IPS-NIHi11 (cell line): ENCODE measurements at places on chromosomes 2 and 18.
A peak's percentile ranks its signal among the peaks of the same experiment; 100 is the strongest.

GRCh38 chr2:64913357-64913869 lies 75.8 kb upstream of the SLC1A4 start:
- DNase-seq = peak; percentile 72

- no peak for DNase-seq
Measured at GRCh38 chr2:132909427-132909826, 239.4 kb upstream of the LYPD1 start.

DNA sequence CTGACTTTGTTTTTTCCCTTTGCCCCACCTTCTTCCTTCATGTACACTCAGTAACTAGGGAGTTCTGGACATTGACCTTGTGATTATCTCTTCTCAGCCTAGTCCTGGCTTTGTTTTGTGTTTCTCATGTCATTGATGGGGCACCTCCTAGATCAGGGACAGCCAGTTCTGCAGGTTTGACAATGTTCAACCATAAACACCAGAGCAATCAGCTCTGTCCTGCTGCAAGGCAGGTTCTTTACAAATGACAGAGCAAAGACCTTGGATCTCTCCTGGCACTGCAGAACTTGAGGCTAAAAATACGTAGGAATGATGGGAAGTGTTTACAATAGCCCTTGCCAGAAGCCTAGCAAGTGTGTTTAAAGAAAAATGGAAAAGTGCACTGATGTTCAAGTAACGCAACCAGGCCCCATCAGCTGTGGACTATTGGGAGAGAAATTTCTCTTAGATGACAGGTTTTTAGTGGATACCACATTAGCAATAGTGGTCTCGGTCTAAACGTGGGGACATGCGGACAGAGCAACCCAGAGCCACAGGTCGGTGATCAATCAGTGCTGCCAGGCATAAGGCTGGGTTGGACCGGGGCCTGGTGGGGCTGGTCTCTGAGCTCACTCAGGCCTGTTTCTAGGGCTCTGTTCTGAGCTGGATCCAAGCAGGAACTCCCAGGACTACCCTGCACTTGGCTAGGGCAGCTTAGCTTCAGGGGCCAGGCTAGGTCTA lies 76.8 kb downstream of the SOWAHC start:
- no peak for DNase-seq

DNA sequence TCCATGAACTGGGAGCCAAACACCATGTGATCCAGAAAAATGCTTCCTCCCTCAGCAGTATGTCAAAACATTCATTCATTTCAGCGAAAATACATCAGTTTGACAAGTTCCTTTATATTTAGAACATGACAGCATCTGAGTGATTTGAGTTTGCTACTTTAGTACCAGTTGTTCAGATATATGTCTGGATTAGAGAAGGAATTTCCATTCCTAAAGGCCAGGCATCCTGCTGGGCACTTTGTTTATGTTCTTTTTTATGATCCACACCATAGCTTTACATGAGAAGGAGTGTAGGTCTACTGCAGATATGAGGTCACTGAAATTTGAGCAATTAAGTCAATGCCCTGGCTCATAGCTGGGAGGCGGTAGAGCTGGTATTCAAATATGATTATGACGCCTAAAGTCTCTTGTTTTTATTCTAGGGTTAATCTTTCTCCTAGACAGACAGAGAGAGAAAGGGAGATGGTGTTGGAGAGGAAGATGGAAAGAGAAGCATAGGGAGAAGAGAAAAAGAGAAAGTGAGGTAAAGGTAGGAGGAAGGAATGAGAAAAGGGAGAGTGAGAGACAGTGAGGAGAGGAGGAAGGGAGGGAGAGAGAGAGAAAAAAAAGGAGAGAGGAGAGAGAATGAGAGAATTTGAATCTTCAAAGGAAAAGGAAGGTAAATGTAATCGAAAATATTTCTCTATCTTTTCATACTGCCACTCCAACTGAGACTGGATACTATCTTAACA lies 839.5 kb upstream of the FANCL start:
- DNase-seq = no peak

- no peak for DNase-seq
Measured at GRCh38 chr2:11396467-11397445, 52.3 kb upstream of the ROCK2 start.

DNA sequence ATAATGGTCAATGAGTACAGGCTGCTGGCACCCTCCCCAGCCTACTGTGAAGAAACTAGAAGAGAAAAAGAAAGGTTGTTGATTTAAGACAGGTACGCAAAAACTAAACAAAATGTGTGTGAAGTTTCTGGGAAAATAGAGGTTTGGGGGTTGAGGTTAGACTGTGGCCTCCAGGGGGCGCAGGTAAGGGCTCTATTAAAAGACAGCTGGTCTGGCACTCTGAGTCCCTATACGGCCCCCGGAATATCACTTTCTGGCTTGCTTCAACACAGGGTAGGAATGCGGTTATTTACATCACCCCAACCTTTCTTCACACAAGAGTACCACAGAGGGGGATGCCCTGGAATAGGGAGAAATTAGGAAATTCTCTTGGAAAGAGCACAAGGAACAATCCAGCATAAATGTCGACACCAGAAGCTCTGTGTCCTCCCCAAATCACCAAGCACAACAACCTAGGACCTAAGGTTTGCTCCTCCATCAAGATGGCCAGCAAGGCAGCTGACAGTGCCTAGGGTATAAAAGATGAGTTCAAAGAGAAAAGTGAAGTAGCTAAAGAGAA lies 480.8 kb upstream of the KLHL29 start:
- DNase-seq = peak; percentile 64

GRCh38 chr2:151137526-151137925 lies 124.1 kb downstream of the RBM43 start:
- DNase-seq = no peak

GRCh38 chr2:230905448-230906421 lies 19.3 kb downstream of the GPR55 start:
- no peak for DNase-seq

GRCh38 chr2:217795067-217795466 lies 207.7 kb downstream of the TNS1 start:
- no peak for DNase-seq

- DNase-seq = no peak
Measured at GRCh38 chr2:128547667-128548066, 229.0 kb upstream of the HS6ST1 start.

DNA sequence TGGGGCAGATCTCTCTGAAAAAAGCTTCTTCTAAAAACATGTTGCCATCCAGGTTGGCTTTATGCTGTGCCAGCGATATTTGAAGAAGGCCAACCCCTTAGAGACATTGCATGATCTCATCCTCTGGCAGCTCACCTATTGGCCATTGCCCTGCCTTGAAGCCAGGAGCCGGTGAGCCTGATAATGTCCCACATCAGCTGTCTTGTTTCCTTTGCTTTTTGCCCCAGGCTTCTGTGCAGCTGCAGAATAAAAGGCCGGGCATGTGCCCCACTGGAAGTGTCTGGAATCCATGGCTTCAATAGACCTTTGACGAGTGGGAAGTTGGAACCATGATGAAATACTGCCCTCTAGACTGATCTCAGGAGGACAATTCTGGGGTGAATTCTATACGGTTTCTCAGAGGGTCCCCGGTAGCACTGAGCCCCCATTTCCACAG lies 523.5 kb upstream of the ZEB2 start:
- no peak for DNase-seq

- DNase-seq = no peak
Measured at GRCh38 chr2:20141056-20141762, 83.7 kb downstream of the SDC1 start.

- no peak for DNase-seq
Measured at GRCh38 chr18:63046375-63046774, 273.2 kb downstream of the BCL2 start.

DNA sequence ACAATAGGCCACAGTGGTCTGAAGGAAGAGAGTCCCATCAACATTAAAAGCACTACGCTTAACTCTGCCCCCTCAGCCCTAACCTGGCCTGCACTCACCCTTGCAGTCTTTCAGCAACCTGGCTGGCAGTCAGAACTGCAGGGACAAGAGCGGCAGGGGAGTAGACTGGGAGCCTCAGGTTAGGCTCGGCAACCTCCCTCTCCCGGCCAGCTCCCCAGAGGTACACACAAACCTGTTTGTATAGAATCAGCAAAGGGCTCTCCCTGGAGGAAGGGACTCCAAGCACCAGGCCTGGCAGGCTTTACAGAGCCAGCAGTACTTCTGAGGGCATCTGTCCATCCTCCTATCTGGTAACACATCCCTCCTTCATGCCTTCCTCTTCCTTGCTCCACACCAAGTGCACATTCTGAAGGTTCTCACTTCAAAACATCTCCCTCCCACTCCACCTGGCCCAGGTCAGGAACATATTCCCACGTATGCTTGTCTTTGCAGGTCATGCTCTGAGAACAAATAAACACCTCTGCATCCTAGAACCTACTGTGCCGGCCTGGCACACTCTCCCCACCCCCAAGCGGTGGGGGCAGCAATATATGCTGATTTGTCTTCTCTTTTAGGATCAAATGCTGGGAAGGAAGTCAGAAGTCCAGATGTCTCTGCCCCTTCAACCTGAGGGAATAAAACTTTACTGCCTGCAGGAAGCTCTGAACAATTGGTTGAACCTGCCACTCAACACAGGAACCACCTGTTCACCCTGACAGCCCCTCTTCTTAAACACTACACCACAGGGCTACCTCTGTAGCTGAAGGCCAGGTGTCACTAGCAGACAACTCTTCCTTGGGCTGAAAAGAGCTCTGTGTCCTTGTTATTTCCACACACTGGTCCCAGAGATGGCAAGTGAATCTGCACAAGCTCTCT lies 12.6 kb upstream of the SFXN5 start:
- no peak for DNase-seq

- DNase-seq = no peak
Measured at GRCh38 chr2:212649646-212650045, 111.0 kb upstream of the ERBB4 start.

DNA sequence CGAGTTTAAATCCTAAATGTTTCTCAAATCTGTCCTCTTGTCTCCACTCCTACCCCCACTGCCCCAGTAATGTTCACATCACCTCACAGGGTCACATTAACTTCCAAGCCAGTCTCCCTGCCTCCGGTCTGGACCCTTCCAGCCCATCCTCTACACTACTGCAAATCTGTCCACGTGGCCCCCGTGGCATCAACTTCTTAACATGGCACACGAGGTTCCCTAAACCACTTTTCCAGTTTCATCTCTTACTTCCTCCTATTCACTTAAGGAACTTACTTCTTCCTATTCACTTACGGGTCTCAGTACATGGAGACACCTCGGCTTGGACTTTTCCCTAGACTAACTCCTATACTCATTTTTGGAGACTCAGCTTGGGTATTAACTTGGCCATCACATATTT lies 27.0 kb downstream of the MRPL33 start:
- no peak for DNase-seq

DNA sequence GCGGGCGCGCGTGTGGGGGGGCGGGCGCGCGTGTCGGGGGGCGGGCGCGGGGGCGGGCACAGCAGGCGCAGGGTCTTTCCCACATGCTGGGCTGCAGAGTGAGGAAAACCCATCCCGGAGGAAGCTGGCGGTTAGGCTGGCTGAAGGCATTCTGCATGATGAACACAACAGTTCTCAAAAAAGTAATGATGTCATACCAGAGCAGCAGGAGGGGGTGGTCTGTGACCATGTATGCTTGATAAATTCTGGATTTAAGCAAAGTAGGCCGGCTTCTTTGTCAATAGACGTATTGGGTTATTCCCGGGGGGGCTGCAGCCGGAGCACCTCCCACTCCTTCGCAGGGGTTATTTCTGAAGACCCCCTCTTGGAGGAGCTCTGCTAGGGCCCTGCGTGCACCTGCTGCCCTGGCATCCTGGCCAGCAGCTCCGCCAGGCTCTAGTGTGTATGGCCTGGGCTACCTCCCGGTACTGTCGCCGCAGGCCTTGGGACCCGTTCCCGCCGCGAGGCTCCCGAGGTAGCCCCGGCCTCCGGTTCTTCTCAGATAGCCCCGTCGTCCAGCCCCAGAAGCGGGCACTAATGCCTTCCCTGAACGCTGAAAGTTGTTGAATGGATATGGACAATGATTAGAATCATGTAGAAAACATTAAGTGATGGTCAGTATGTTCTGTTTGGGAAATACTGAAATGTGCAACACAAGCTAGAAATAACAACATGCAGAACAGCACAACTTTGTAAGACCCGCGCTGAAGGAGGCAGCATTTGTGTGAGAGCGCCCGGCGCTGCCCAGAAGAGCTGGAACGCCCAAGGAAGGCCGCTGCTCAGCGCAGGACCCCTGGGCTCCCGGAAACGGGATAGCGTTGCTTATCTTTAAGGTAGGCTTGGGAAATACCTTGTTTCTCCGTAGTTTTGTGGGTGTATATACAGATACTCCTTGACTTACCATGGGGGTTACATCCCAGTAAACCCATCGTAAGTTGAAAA lies 101.4 kb upstream of the RAB6C start:
- DNase-seq = peak; percentile 49

DNA sequence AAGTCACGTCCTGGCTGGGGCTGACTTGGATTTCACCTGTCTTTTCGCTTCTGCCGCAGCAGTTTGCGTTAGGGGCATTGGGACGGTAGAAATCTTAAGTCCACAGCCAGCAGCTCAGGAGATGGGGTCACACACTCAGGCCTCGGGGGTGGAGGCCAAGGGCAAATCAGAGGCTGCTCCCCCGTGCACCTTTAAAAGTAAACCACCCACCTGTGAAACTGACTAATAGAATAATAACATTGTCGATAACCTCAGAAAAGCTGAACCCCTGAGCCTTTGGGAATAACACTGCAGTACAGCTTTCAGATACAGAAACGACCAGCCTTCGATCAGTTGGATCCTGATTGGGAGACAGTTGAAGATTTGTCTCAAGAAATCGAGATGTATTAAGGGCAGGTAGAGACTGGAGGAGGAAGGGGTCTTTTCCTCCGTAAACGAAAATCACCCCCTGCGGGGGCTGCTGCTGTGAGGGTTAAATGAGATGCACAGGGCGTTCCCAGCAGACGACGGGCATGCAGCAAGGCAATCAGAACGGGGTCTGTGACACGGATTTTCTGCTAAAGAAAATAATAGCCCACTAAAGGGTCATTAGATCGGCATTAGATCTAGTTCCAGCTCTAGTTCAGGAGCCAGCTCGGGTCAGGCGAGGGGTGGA lies 16.4 kb upstream of the NFATC1 start:
- no peak for DNase-seq

- DNase-seq = no peak
Measured at GRCh38 chr18:47172476-47172875, 3.7 kb downstream of the IER3IP1 start.

DNA sequence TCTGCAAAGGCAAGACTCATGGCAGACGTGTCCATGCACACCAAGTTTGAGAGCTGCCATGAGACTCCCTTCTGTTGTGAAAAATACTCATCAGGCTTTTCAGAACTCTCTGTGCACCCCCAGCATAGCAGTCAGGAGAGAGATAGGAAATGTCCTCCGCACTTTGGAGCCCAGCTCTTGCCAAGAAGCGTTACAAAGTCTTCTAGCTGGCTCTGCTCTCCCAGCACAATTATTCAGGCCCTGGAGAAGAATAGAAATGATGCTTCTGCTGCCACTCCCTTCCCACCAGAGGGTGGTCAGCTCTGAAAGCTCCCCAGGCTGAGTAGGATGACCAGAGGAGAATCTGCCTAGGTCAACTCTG lies 594.4 kb upstream of the ID2 start:
- DNase-seq = no peak

- peak; percentile 3 for DNase-seq
Measured at GRCh38 chr2:108908713-108909070, 80.3 kb downstream of the EDAR start.

- DNase-seq = no peak
Measured at GRCh38 chr2:18445433-18446320, 114.8 kb downstream of the RDH14 start.

- no peak for DNase-seq
Measured at GRCh38 chr2:72112401-72112800, 35.3 kb downstream of the CYP26B1 start.

- peak; percentile 61 for DNase-seq
Measured at GRCh38 chr2:37344453-37345361, at the start of gene QPCT. TSS of gene QPCT (plus strand) at chr2:37344630. CDS start at chr2:37344732, 102 bp downstream.
